T-cell (primary cell): ENCODE measurements at places on chromosomes 7 and 10. TPM values are rescaled to one million over a fixed set of nuclear protein-coding genes. Genes with fewer than 3 reads are reported as not detected.
A peak's percentile ranks its signal among the peaks of the same experiment; 100 is the strongest.

- H3K27me3 ChIP-seq = peaks cover 2% of the 10 kb centered on the region
- H3K4me1 ChIP-seq = peaks cover 3% of the 10 kb centered on the region
- no peaks in the 10 kb centered on the region for H3K36me3 ChIP-seq
- DNase-seq = no peak
Observed at GRCh38 chr10:5416981-5417380, 4.6 kb downstream of the NET1 start.

GRCh38 chr10:10475812-10476211, 541.9 kb upstream of the CELF2 start:
- no peaks in the 10 kb centered on the region for H3K36me3 ChIP-seq

GRCh38 chr10:29969255-29970011, 90.0 kb downstream of the JCAD start:
- H3K27ac ChIP-seq = no peak overlapping the region
- no peaks in the 10 kb centered on the region for H3K36me3 ChIP-seq
- DNase-seq = no peak
- no peaks in the 10 kb centered on the region for H3K4me1 ChIP-seq
- H3K4me3 ChIP-seq = no peak overlapping the region

GRCh38 chr10:93074147-93074596, 479 bp downstream of the CYP26A1 start:
- H3K27me3 ChIP-seq = peaks cover 21% of the 10 kb centered on the region
- peaks cover 39% of the 10 kb centered on the region for H3K4me1 ChIP-seq

The CYP3A7 gene
- not detected for total RNA-seq

GRCh38 chr10:12194752-12195271, 879 bp downstream of the NUDT5 start:
- H3K4me1 ChIP-seq = peaks cover 19% of the 10 kb centered on the region
- peaks cover 12% of the 10 kb centered on the region for H3K36me3 ChIP-seq
- H3K4me3 ChIP-seq = peak overlapping the region; percentile 91
- H3K27ac ChIP-seq = peak overlapping the region; percentile 90
- DNase-seq = peak; percentile 26

The LIPF gene
- total RNA-seq = not detected

DNA sequence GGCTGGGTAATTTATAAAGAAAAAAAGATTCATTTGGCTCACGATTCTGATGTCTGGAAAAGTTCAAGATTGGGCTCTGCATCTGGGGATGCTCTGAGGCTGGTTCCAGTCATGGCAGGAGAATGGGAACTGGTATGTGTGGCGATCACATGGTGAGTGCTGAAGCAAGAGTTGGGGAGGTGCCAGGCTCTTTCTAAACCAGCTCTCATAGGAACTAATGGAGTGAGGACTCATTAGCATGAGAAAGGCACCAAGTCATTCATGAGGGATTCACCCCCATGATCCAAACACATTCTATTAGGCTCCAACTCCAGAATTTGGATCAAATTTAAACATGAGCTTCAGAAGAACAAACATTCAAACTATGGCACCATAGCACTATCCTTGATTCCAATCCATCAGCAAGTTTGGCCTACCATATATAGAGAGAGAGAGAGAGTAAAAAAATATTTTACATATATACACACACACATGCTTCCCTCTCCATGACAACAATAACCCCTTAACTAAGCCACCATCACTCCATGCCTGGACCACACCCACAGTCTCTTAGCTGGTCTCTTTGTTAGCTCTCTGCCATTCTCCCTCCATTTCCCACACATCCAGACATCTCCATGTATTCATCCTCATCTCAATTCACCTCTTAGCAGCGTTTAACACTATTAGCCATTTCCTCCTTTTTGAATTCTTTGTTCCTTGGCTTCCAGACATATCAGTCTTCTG, 57.9 kb downstream of the NPY start:
- H3K4me3 ChIP-seq = no peak overlapping the region
- H3K27me3 ChIP-seq = no peaks in the 10 kb centered on the region
- DNase-seq = no peak
- H3K27ac ChIP-seq = no peak overlapping the region

DNA sequence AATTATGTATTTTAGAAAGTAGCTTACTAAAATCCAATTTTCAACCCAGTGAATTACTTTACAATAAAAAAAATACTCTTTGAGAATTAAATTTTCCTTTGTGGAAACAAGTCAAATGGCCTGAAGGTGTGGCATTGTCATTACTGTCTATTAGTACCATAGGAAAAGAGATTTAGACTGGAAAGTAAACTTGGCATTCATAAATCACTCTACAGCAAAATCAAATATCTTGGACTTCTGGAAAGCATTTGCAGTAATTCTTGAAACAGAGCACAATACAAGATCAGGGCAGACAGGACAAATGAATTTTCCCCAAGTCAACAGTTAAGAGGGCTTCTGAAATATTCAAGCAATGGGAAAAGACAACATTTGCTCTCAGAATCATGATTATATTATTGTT, 28.0 kb upstream of the SEMA3C start:
- no peaks in the 10 kb centered on the region for H3K4me1 ChIP-seq
- no peak overlapping the region for H3K27ac ChIP-seq
- no peaks in the 10 kb centered on the region for H3K36me3 ChIP-seq
- DNase-seq = no peak

The PON3 gene
- not detected for total RNA-seq

The PRR15 gene
- not detected for total RNA-seq

The OR2A5 gene
- total RNA-seq = not detected

- H3K4me1 ChIP-seq = no peaks in the 10 kb centered on the region
- no peaks in the 10 kb centered on the region for H3K27me3 ChIP-seq
- no peak overlapping the region for H3K4me3 ChIP-seq
- DNase-seq = no peak
Observed at GRCh38 chr7:68440866-68441265, 1157.4 kb upstream of the AUTS2 start.

DNA sequence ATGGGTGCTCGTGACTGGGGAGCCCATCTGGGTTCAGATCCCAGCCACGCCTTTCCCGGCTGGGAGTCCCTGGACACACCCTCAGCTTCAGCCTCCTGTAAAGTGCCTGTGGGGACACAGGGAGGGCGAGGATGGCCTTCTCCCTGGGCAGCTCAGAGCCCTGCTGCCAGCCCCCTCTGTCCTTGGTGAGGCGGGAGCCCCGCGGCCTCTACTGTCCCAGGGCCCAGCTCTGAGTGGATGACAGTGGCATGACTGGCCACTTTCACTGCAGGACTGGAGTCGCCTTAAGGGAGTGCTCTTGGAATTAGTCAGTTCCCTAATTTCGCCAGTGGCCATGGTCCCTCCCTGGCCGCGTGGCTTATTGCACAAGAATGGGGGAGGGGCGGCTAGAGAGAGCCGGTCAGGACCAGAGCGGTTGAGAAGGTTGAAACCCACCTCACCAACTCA, 4.6 kb downstream of the BRI3 start:
- H3K36me3 ChIP-seq = no peaks in the 10 kb centered on the region
- DNase-seq = no peak

The NODAL gene
- not detected for total RNA-seq

The DPY19L1 gene
- total RNA-seq = 10.4 TPM

- no peaks in the 10 kb centered on the region for H3K27me3 ChIP-seq
- no peak for DNase-seq
- no peaks in the 10 kb centered on the region for H3K36me3 ChIP-seq
- H3K4me1 ChIP-seq = no peaks in the 10 kb centered on the region
- H3K27ac ChIP-seq = no peak overlapping the region
Observed at GRCh38 chr10:76388321-76389023, 957.0 kb downstream of the LRMDA start.

DNA sequence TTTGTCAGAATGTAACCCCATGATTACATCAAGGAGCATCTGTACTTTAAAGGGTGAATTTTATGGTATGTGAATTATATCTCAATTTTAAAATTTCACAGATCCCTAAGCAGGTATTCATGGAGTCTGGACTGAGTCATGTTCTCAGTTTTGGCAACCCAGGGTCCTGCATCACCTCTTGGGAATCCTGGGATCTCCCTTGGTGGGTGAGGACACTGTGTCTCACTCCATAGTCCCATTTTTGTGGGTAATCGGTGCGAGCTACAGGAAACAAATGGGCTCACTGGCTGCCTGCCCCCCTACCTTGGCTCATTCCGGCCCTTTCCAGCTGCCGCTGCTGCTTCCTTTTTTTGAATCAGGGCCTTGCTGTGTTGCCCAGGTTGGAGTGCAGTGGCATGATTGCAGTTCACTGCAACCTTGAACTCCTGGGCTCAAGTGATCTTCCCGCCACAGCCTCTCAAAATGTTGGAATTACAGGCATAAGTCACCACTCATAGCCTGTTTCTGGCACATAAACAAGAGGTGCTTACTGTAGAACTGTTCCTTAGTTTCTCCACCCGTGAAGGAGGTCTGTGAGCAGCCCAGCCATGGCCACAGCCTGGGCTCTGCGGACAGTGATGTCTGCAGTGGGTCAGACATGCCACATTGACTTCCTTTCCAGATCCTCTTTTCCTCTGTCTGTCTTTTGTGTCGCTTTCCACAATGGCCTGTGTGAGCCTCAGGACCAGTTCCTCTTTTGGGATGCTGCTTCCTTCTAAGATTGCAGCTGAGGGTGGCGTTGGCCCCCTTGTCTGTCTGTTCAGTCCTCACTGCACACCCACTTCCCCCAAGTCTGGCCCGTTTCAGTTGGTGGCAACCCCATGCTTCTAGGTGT, 14.5 kb downstream of the PALD1 start:
- H3K27ac ChIP-seq = no peak overlapping the region
- H3K36me3 ChIP-seq = no peaks in the 10 kb centered on the region
- H3K27me3 ChIP-seq = peaks cover 28% of the 10 kb centered on the region

The GFRA1 gene
- not detected for total RNA-seq

- no peak overlapping the region for H3K4me3 ChIP-seq
- H3K4me1 ChIP-seq = no peaks in the 10 kb centered on the region
- DNase-seq = no peak
- no peaks in the 10 kb centered on the region for H3K27me3 ChIP-seq
- no peak overlapping the region for H3K27ac ChIP-seq
Observed at GRCh38 chr7:133945497-133945896, 181.6 kb upstream of the LRGUK start.

The WDFY4 gene
- total RNA-seq = 15.5 TPM

DNA sequence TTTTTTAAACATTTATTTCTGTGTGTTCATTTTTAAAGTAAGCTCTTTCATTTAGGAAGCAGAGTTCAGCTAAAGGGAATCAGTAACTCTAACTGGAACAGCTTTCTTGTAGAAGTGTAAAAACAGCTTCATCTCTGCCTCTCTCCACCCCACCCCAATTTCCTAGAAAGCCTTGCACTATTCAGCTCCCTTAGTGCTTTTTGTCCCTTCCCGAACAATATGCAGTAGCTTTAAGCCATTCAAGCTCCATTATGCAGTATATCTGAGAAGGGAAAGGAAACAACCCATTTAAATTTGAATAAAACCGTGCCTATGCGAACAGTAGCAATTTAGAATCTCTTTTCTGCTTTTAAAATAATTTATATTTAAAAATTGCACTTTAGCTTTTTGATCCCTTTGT, 134.5 kb downstream of the TRIL start:
- no peak overlapping the region for H3K4me3 ChIP-seq
- no peak overlapping the region for H3K27ac ChIP-seq

DNA sequence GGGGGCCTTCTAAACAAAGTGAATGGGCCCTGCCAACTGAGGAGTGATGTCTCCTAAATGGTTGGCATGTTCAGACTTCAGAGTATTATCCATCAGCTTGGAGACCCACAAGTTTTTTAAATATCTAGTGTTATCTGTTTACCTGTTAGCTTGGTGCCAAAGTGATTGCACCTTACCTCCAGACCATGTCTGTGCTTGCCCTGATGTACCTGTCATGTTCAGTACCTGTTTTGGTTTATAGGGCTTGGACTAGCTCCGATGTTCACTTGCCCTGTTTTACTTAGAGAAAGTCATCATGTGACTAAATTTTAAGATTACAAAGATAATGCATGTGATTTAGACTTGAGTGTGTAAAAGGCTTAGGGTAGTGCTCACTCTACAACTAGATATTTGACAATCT, 67.7 kb downstream of the CNNM2 start:
- H3K27ac ChIP-seq = no peak overlapping the region
- no peak for DNase-seq
- no peaks in the 10 kb centered on the region for H3K36me3 ChIP-seq
- no peaks in the 10 kb centered on the region for H3K4me1 ChIP-seq
- H3K4me3 ChIP-seq = no peak overlapping the region
- H3K27me3 ChIP-seq = no peaks in the 10 kb centered on the region

The TMEM184A gene
- total RNA-seq = not detected

DNA sequence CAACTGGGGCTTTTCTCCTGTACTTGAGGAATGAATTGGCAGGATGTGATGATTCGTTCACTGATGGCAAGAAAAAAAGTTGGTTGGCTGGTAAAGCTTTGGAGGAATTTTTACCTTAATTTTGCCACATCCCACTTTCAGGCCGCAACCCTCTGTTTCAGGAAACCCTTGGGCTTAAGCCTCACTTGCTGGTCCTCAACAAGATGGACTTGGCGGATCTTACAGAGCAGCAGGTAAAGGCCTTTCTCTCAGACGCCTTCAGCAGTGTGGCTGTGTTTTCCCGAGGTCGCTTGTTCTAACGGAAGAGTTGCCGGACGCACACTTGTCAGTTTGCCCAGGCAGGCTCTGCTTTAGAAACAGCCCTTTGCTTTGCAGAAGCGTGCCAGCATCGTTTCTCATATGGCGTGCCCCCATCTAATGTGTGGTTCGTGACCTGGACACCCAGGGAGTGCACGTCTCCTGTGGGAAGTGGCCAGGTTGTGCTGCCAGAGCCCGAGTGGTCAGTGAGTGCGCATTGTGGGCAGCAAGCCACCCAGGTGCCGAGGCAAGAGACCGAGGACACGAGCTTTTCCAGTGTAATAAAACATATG, 2.2 kb downstream of the MTG1 start:
- H3K27me3 ChIP-seq = no peaks in the 10 kb centered on the region
- peaks cover 31% of the 10 kb centered on the region for H3K36me3 ChIP-seq
- DNase-seq = no peak
- no peak overlapping the region for H3K4me3 ChIP-seq
- peaks cover 2% of the 10 kb centered on the region for H3K4me1 ChIP-seq

The TMEM225B gene
- 0.85 TPM for total RNA-seq

The LIPM gene
- total RNA-seq = not detected

The RALA gene
- total RNA-seq = 24.4 TPM

- no peaks in the 10 kb centered on the region for H3K4me1 ChIP-seq
- H3K4me3 ChIP-seq = no peak overlapping the region
- peaks cover 22% of the 10 kb centered on the region for H3K27me3 ChIP-seq
- H3K27ac ChIP-seq = no peak overlapping the region
Observed at GRCh38 chr10:117409549-117410305, 34.5 kb upstream of the PDZD8 start.

DNA sequence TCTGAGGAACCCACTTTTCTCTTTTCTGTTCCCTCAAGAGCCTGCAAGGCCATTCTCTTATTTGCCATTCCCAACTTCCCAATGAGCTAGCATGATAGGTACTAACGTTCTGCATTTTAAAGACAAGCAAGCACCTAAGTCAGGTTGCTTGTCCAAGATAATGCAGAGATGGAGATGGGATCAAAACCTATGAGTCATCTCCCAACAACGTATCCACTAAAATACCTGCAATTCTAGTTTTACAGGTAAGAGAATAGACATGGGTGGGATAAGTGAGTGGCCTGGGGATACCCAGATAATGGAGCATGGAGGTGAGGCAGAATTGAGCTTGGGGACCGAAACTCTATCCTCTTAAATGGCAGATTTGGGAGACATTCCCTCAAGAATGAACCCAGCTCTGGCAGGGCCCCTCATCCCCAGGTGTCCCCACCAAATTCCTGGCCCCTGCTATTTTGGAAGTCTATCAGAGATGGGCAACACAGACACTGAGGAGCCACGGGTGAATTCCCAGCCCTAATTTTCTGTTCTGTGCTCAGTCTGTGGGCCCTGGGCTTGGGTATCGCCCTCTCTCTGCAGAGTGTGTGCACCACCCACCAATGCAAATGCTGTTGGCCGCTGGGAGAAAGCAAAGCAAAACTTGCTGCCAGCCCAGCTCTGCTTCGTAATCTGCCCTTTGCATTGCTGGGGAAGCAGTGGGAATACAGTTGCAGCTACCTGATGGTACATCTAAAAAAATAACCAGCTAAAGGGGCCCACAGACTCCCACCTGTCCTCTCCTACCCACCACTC, 98.3 kb downstream of the KCNMA1 start:
- no peaks in the 10 kb centered on the region for H3K4me1 ChIP-seq
- no peaks in the 10 kb centered on the region for H3K27me3 ChIP-seq
- H3K27ac ChIP-seq = no peak overlapping the region
